Gastrocnemius medialis (tissue), 4 donors: ENCODE measurements at places on chromosomes 2 and 18. TPM values are rescaled to one million over a fixed set of nuclear protein-coding genes. Genes with fewer than 3 reads are reported as not detected.

TSPYL6 gene
- not detected for total RNA-seq

VWA3B gene
- total RNA-seq: not detected

CNDP1 gene
- total RNA-seq: not detected

GKN1 gene
- total RNA-seq: not detected

IL1B gene
- total RNA-seq: not detected

TNFRSF11A gene
- 1.8 TPM for total RNA-seq

C1GALT1C1L gene
- total RNA-seq: not detected

BCL11A gene
- 0.04 TPM for total RNA-seq
